ENCODE measurements at places on chromosomes 4 and X.

DNA sequence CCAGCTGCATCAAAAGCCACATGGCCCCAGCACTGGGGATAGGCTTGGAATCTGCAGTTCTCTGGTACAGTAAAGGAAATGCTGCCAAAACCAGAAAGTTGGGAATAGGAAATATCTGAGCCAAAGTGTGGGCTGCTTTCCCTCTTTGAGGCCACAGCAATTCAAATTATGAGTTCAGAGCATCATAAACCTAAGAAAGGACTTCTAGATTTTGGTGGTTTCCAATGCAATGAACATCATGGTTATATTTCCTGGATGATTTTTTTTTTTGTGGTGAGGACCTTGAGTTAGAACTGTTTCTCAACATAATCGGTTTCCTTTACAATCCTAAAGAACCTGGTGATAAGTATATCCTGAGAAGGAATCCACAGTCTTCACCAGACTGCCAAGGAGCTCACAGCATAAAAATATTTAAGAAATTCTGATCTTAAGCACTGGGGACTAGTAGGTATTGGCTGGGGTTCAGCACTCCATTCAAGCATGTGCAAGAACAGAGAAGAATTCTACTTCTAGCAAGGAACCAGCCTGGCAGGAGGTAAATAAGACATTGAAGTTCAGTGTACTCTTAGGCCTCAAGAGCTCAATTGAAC lies 29.8 kb upstream of the ARHGAP24 start:
- DNase-seq: no peak

GRCh38 chr4:75605928-75606327 lies 24.4 kb downstream of the CDKL2 start:
- DNase-seq: no peak

GRCh38 chr4:84419201-84419600 lies 79.9 kb downstream of the NKX6-1 start:
- DNase-seq: no peak

DNA sequence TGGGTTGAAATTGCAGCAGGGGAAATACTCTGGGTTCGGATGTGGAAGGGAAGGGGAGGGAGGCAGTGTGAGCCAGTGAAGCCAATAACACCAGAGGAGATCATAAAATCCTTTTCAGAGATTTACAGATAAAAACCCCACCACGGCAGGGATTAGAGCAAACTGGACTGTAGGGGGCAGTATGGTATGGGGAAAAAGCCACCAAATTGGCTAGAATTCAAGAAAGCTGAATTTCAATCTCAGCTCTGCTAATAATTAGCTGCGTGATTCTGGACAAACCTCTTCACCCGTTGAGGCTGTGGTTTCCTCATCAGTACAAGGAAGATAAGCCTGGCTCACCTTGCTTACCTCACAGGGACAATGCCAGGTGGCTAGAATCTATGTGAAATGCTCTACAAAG lies 108.1 kb downstream of the ATG4A start:
- DNase-seq: peak; percentile 15

DNA sequence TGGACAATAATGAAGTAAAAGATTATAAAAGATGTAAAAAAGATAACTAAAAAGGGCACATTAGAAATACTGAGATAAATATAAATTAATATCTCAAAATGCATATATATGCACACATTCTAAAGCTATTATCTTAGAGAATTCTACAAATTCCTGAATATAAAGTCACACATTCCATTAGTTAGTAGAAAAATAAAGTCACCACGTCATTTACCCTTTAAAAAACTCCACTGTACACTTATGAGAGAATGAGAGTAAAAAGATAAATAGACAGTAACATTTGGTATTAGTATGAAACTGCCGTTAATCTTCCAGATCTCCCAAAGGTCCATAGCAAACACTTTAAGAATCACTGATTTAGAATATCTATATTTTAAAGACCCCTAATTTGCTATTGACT lies 67.2 kb upstream of the IL15 start:
- no peak for DNase-seq

DNA sequence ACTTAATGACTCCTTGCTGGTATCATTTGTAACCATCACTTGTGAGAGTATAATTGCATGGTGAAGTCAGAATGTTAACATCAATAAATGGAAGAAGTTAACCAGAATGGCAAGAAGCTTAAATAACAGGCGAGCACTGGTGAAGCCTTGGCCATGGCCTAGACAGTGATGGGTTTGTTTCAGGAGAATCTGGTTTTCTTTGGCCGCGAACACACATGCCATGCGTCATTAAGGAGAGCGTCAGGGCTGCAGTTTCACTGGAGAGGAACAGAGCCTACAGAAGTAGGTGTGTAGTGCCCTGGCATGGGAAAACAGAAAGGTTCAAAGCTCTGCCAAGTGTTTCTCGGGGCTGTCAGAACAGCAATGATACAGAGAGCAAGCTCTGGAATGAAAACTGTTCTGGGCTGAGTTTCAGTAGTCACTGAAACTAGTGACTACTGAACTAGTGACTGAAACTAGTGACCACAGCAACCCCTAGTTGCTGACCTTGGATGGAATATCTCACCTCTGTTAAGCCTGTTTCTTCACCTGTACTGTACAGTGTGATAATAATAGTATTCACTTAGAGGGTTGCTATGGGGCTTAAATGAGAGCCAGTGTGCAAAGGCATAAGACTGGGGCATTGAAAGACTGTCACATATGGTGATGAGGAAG lies 93.8 kb downstream of the C4orf51 start:
- no peak for DNase-seq

DNA sequence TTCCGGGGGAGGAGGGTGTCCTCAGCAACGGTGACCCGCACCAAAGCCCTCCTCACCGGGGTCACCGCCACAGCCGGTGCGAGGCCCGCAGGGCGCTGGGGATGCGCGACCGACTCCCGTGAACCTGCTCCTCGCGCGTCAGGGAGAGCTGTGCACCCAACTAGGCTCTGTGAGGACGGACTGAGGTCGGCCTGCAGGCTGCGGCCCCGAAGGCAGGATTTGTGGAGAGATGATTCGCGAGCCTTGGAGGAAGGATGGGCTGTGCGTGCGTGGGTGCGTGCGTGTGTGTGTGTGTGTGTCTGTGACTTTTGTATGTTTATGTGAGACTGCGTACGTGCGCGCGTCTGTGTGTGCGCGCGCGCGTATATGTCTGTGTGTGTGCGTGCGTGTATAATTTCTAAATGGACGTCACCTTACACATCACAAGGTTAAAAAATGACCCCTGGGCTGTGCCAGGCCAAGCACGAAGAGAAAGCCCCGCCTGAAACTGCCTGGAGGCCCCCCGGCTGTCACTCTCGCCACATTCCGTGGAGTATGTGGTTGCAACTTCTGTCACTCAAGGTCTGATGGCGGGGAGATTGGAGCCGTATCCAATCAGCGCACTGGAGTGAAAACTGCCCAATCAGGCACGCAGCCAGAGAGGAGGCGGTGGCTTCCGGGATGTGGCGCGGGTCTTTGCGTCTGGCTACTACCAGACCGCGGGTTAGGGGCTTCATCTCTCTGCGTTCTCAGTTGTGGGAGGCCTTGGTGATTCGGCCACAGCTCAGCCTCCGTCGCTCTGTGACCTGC lies at the start of gene ZNF141:
TSS of gene ZNF141 (plus strand) at position 672 of the 789 bp plus-strand sequence. CDS start 170 bp downstream, outside the sequence.
- peak; percentile 97 for DNase-seq

- no peak for DNase-seq
Observed at GRCh38 chrX:150499240-150499639, 69.2 kb upstream of the MTM1 start.

- no peak for DNase-seq
Observed at GRCh38 chr4:42345962-42346544, 51.2 kb upstream of the SHISA3 start.

DNA sequence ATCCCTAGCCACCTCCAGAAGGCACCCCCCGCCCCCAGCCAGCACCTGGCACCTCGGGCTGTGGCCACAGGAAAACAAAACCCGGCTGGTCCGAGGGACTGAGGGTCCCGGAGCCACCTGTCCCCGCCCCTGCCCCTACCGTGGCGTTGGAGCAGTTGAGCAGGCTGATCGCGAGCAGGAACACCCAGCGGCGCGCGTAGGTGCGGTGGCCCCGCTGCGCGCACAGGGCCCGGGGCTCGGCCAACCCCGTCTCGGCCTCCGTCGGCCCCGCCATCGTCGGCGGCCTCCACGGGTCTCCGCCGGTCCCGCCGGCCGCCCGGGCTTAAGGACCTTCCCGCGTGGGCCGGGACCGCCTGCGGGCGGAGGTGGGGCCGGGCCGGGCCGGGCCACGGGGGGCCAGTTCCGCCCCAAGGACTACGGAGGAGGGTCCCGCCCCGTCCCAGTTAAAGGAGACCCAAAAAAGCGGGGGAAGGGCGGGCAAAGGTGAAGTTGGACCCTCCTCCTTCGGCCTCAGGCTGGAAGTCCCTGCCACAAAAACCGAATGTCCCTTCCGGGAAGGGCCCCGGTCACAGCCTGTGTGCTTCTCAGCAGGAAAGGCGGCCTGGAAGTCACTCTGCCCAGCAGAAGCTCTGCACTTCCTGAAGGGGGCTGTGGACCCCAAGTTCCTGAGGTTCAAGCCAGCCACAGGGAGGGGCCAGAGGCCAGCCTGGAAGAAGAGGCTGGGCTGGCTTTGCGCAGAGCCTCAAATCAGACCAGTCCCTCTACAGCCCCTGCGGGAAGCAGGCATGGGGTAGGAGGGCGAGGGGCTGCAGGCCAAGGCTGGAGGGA lies at the start of gene SLC49A3:
TSS of gene SLC49A3 (minus strand) at position 298 of the 828 bp plus-strand sequence. CDS start at position 274, 24 bp downstream.
- peak; percentile 43 for DNase-seq

DNA sequence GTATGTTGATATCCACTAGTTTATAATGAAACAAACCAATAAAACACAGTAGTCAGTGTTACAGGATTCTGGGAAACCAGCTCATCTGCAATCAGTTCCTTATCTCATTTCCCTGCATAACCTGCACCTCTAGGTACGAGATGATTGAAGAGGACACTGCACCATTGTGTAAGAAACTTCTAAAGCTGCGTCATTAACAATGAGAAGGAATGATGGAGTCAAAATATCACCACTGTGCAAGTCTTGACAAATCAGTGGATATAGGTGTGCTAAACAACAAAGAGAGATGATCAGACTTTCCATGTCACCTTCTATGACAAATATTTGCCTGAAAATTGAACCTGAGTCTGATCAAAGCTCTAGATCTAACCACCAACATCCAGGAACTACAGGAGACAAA lies 40.7 kb upstream of the DHX15 start:
- DNase-seq: no peak

- no peak for DNase-seq
Observed at GRCh38 chr4:57490520-57491255, 380.5 kb upstream of the IGFBP7 start.

GRCh38 chr4:82429728-82430192 lies 502 bp downstream of the HNRNPDL start:
- no peak for DNase-seq

DNA sequence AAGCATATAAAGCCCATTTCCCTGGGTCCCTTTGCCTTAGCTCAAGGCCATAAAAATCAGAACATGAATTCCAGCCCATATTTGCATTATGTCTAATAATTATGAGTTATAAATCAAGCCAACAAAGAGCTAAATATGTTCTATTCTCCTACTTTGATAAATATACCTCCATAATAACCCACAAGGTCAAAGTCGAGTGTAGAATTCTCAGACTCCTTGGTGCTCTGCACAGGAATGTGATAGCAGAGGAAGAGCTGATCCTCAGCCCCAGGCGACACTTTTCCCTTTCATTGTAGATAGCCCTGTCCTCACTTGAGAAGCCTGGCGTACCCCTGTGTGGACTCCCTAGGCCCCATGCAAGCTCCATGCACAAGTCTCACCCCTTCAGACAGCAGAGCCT lies 85.6 kb downstream of the CASP3 start:
- no peak for DNase-seq

GRCh38 chrX:44882635-44883034 lies 9.6 kb downstream of the KDM6A start:
- no peak for DNase-seq

DNA sequence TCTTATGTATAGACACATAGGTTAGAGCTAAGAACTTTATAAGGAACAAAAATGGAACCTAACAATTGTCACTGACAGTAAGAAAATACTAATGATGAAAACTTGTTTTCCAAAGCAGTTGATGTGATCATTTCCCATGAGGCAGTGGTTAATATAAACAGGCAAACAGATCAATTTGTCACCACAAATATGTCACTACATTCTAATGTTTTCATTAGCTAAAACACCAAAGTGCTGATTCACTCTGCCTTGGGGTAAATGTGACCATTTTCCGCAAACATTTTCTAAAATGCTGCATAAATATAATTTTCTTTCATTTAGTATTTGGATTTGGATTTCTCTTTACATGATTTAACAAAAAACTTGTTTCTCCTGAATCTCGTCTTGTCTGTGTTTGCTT lies 408.9 kb upstream of the CTSO start:
- DNase-seq: no peak

DNA sequence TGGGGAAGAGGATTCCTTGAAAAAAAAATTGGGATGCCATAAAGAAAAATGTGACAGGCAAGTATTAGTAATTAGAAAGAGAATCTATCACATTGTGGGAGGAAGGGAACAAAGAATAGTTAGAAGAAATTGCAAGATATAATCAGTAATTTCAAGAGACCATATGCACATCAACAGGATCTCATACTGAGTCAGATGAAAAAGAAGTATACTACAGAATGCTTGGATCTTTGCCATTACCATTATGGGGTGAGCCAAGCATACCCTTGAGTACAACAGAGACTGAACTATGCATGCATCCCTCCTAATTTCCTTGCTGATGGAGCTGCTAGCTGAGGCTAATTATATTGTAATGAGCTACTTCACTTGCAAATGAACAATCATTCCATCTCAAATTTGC lies 287.6 kb downstream of the PAPSS1 start:
- DNase-seq: no peak

DNA sequence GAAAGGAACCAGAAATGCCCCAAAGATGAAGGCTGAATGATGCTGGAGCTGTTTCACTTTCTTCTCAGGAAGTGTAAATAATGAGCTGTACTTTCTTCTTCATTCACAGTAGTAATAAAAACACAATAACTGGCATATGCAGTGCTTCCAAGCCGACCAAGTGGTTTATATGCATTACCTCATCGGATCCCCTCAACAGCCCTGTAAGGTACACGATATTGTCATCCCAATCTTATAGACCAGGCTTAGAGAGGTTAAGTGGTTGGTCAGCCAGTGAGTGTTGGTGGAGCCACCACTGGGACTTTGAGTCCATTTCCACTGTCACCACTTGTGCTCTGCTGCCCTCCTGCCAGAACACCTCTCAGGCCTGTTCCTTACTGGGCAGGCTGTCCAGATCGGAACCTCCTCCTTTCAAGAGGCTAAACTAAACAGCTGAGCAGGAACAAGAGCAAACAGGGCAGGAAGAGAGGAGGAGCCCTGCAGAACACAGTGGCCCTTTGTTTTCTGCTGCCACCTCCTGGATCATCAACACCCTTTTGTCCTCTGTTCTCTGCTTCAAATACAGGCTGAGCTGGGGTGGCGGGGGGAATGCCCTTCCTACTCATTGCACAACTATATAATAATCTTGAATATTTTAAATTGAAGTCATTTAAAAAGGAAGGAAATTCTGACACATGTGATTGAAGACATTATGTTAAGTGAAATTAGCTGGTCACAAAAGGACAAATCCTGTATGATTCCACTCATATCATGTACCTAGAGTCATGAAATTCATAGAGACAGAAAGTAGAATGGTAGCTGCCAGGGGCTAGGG lies 112.5 kb upstream of the ATP6AP2 start:
- peak; percentile 59 for DNase-seq
